ENCODE measurements at places on chromosomes 2 and 18.

DNA sequence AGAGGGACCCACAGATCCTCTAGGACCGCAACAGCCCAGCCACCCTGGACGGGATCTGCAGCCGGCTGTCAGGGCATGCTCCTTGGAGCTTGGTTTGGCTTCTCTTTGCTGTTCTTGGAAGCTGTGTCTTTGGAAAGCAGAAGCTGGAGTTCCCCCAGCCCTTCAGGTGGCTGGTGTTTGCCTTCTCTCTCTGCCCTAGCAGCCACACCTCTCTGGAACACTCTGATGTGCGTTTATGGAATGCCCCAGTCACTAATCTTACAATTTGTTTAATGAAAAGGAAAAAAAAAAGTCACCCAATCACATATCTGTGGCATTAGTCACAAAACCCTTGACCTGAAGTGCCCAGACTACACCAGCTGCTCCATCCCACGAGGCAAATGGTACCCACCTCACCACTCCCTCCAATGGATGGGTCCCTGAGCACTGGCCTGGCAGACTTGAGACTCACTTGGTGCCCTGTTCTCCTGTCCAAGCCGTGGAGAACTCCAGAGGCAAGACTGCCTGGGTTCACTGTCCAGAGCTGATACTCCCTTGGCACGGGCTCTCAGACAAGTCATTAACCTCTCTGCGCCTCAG, 70.2 kb upstream of the DAPL1 start:
- no peak for DNase-seq

DNA sequence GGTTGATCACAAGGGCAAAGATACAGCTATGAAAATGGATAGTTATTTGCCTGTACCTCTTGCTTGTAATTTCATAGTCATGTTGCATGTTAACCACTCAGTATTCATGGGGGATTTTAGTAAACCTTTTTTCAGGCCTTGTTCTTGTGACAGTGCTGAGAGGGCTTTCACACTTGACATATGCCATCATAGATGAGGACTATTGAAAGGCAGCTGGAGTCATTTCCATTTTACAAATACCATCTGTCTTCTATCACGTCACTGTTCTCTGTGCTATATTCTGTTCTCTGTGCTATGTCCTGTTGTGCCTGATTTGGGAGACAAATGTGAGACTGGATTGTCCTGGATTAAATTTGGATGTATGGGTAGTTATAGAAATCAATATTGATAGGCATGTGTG, 131.7 kb downstream of the LYPD6B start:
- no peak for DNase-seq

GRCh38 chr2:197240421-197241041, 70.0 kb downstream of the ANKRD44 start:
- no peak for DNase-seq

DNA sequence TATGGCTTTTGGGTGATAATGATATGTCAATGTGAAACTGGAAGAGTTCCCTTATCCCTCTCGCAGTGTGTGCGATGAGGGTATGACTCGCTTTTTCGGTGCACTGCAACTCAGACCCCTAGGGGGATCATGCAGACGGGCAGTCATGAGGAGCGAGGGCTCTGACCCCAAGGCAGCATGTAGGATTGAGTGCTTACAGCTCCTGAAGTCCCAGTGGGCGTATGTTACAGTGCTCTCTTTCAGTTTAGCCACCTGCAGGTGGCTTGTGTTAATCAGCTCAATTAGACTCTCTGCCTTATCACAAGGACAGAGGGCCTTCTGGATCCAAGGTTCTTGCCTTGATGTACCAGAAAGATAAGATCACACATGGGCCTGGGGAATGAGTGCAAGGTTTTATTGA, 1269.9 kb upstream of the GYPC start:
- DNase-seq: no peak

GRCh38 chr18:25346561-25346960, 5.4 kb downstream of the ZNF521 start:
- DNase-seq: no peak

DNA sequence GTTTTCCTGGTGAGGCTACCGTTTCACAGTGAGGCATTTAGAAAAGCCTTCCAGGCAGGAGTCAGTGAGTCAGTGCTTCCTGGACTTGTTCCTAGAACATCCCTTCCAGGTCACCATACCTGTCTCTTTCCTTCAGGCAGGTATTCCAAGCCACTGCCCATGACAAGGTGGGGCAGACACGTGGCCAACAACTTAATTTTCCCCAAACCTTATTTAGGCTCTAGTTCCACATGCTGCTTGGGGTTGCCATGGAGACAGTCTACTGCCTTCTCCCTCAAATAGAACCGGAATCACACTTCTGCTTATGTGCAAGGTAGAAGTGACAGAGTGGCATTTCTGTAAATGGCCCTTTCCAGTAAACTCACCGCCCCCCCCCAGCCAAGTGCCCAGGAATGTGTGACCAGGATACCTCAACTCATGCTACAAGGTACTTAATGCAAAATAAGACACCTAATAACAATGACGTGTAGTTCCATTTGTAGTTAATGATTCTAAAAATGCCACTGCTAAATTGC, 258.3 kb downstream of the PRKCE start:
- no peak for DNase-seq

- DNase-seq: no peak
Measured at GRCh38 chr18:12946549-12947284, 1.1 kb upstream of the SEH1L start.

- DNase-seq: no peak
Measured at GRCh38 chr2:101625387-101625786, 72.1 kb upstream of the MAP4K4 start.

DNA sequence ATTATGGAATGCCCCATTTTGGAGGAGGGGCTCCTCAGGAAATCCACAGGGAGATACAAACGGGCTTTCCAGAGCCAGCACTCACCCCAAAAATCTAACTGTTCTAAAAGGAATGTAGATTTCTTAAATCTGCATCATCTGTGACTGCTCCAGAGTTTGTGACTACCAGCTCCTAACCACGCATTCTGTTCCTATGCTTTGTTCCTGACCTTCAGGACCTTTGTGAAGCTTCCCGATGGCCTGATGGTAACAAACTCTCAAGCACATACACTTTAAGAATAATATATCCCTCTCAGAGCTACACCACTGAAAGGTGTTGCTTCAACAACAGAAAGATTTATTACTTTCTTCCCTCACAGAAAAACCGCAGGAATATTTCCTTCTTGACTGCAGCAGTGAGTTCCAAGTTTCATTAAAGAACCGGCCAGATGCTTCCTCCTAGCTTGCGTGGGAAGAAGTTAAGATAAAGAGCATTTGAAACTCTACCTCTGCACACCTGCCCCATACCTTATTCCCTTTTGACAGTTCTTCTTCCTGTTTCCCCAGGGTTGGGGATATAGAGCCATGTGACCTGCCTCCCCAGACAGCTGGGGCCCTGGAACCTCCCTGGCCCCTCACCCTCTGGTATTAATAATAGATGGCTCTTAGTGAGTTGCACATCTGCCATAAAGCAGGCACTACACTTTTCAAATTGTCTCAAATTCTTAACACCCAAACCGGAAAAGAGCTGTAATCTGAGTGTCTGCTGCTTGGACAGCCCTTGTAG, 40.2 kb upstream of the EML4 start:
- no peak for DNase-seq

GRCh38 chr2:73122536-73122935, 9.8 kb upstream of the RAB11FIP5 start:
- DNase-seq: no peak

- no peak for DNase-seq
Measured at GRCh38 chr2:31136732-31137131, 1.5 kb downstream of the GALNT14 start.

GRCh38 chr2:226581661-226582060, 218.0 kb downstream of the IRS1 start:
- DNase-seq: no peak

GRCh38 chr2:160493227-160494028, at the start of gene RBMS1:
Gene RBMS1 (minus strand): TSS chr2:160493807. CDS start chr2:160493363, 444 bp downstream.
- DNase-seq: peak; percentile 41

DNA sequence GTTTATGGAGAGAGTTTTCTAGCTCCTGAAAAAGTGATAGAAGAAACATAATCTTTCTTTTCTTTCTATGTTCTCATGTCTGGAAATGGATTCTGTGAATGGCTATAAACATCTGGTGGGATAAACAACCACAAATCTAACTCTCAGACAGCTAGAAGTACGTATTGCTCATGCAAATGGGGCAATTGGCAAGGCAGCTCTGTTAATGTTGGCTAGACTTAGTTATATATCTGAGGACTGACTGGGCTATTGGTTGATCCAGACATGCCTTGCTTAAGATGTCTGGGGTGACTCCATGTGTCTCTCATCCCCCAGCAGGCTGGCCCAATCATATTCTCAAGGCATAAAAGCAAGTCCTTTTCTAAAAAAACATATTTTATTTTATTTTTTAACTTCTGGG, 939.2 kb upstream of the NRXN1 start:
- DNase-seq: no peak

DNA sequence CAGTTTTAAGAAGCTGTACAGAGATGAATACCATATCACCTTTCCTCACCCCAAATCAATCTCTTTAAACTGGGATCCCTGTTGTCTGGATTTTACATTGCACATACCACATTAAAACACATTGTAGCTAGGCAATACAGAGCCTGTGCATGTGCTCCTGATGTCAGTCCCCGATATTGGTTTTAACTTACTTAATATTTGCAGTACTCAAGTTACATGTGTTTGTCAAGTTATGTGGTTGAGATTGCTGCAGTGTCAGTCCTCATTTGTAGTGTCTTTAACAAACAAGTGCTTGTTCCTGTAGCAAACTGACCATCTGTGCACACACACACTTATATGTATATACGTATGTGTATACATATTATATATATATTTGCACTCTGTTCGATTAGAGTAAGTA, 10.4 kb upstream of the UBE2E3 start:
- DNase-seq: no peak

- no peak for DNase-seq
Measured at GRCh38 chr2:85427300-85427835, 8.9 kb downstream of the SH2D6 start.

DNA sequence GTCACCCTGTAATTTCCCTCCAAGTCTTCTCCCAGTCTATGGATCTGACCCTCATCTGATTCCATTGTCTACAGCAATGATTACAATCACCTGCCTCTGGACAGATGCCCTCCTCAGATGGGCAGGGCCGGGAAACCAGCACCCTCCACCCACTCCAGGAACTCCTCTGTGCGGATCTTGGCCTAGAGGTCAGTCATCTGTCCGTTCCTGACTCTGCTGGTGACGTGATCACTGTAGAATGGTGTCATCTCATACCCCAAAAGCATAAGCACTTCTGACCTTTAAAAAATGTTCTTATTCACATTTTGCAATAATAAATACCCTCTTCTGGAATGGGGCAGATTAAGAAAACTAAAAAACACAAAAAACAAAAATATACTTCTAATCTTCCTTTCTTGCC, 29.5 kb upstream of the BZW1 start:
- no peak for DNase-seq

DNA sequence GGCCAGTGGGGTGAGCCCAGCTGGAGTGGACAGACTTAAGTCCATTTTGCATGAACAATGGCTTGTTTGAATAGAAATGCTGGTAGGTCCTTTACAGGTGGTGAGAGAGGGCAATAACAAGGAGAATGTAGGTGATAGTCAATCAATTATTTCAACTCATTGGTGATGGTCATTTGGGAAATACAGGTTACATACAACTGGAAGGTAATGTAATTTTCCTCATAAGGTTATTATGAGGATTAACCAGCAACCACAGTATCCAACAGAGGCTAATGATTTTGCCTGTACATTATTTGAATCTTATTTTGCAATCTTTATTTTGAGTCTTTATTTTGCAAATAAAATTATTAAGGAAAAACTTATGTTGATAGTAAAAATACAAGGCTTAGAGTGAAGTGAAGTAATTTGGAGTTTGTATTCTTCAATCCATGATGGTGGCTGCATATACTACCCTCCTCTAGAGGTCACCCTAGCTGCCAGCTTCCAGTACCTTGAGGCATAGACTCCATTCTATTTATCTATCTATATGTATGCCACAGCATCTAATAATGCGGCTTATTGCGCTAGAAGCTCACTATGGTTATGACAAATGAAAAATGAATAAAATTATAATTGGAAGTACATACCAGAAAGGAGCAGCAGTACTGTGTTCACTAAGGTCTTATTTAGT, 20.5 kb upstream of the HNMT start:
- no peak for DNase-seq

GRCh38 chr2:162344617-162344950, 652 bp downstream of the GCA start:
- DNase-seq: no peak

DNA sequence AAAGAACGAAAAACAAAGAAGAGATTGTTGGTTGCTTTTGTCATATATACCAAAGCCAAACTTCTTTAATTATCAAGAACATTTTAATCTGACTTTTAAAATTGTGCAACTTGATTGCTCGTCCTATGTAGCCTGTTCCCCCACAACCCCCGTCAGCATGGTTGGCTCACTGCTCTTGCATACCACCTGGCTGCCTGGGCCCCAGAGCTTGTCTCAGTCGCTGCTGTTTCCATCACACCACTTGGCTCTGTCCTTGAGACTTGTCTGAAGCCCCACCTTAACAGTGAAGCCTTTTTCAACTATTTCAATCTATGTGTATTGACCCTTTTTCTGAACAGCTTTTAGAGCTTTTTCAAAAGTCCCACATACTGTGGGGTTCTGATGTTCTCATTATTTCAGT, 270.8 kb downstream of the ZNF407 start:
- DNase-seq: no peak

Measured in activated CD4-positive, alpha-beta T cell treated with anti-CD3 and anti-CD28 coated beads for 1 hour (primary cell).